ENCODE measurements at places on chromosomes 12 and 14. TPM values are rescaled to one million over a fixed set of nuclear protein-coding genes. Genes with fewer than 3 reads are reported as not detected.
A peak's percentile ranks its signal among the peaks of the same experiment; 100 is the strongest.

The MYO1A gene
- total RNA-seq: 0.08 TPM

The LYZ gene
- 35.4 TPM for total RNA-seq

The TAS2R10 gene
- not detected for total RNA-seq

The AQP6 gene
- not detected for total RNA-seq

The GNB3 gene
- 1.5 TPM for total RNA-seq

The NINJ2 gene
- 5.4 TPM for total RNA-seq

The ITPK1 gene
- 76.0 TPM for total RNA-seq

DNA sequence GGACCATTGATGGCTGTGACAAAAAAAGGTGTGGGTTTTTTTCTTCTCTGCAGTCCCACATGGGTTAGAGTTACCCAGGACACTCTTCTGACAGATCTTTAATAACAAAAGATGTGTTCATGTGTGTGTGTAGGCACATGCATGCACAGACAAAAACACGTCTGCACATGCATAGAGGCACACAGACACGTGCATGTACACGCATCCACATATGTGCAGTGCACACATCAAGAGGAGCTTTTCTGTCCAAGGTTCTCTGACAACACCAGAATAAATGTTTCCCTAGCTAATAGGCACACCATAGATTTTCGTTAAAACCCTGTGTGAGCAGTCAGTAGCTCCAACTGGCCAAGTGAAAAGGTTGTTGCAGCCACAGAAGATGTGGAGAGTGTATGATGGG, 2.8 kb upstream of the MYL2 start:
- H3K36me3 ChIP-seq: no peaks in the 10 kb centered on the region
- no peak for DNase-seq
- H3K4me1 ChIP-seq: no peaks in the 10 kb centered on the region
- H3K27me3 ChIP-seq: no peaks in the 10 kb centered on the region

DNA sequence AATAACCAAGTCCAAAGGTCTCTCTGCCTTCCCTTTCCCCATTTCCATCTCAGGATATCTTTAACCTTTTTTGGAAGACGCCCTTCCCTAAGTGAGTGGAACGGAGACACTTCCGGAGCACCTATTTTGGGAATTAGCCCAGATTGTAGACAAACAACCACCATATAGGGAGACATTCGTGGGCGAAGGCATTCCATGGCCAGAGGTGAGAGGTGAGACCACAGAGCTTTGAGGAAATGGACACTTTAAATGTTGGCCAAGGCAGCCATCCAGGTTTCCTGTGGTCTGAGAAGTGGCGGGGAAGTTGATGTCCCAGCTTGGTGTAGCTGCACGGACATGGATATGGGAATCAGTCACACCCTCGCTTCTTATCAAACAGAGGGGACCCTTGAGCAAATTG, 69.4 kb upstream of the BDKRB2 start:
- DNase-seq: no peak
- no peak overlapping the region for H3K27ac ChIP-seq
- no peaks in the 10 kb centered on the region for H3K4me1 ChIP-seq
- H3K4me3 ChIP-seq: no peak overlapping the region

DNA sequence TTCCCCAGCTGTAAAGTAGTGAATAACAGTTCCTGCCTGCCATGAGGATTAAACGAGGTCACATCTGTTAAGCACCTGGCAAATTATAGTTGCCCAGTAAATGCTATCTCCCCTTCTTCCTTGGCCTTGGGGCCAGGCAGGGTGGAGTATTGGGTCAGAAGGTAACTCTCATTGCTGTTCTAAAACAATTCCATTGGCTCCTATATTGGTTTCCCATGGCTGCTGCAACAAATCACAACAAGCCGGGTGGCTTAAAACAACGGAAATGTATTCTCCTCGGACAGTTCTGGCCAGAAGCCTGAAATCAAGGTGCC, 31.9 kb downstream of the MMAB start:
- H3K27ac ChIP-seq: no peak overlapping the region
- DNase-seq: no peak
- H3K4me3 ChIP-seq: no peak overlapping the region
- no peaks in the 10 kb centered on the region for H3K27me3 ChIP-seq
- peaks cover 24% of the 10 kb centered on the region for H3K4me1 ChIP-seq
- no peaks in the 10 kb centered on the region for H3K36me3 ChIP-seq

GRCh38 chr12:94152292-94153078, 4.1 kb downstream of the PLXNC1 start:
- no peaks in the 10 kb centered on the region for H3K27me3 ChIP-seq
- no peak overlapping the region for H3K27ac ChIP-seq
- no peak for DNase-seq
- H3K36me3 ChIP-seq: no peaks in the 10 kb centered on the region
- no peaks in the 10 kb centered on the region for H3K4me1 ChIP-seq

GRCh38 chr14:30808576-30808975, 65.8 kb upstream of the COCH start:
- no peaks in the 10 kb centered on the region for H3K36me3 ChIP-seq
- no peak for DNase-seq
- no peaks in the 10 kb centered on the region for H3K27me3 ChIP-seq
- H3K4me1 ChIP-seq: no peaks in the 10 kb centered on the region
- H3K4me3 ChIP-seq: no peak overlapping the region
- no peak overlapping the region for H3K27ac ChIP-seq

- DNase-seq: no peak
- H3K27ac ChIP-seq: no peak overlapping the region
- H3K4me1 ChIP-seq: peaks cover 14% of the 10 kb centered on the region
- no peak overlapping the region for H3K4me3 ChIP-seq
- no peaks in the 10 kb centered on the region for H3K36me3 ChIP-seq
These were observed 47.0 kb upstream of the KCNA5 start for GRCh38 chr12:4996714-4997113.

GRCh38 chr12:32397696-32398095, 1.7 kb upstream of the FGD4 start:
- no peaks in the 10 kb centered on the region for H3K27me3 ChIP-seq
- peaks cover 20% of the 10 kb centered on the region for H3K4me1 ChIP-seq
- H3K36me3 ChIP-seq: no peaks in the 10 kb centered on the region
- no peak for DNase-seq
- H3K27ac ChIP-seq: no peak overlapping the region

DNA sequence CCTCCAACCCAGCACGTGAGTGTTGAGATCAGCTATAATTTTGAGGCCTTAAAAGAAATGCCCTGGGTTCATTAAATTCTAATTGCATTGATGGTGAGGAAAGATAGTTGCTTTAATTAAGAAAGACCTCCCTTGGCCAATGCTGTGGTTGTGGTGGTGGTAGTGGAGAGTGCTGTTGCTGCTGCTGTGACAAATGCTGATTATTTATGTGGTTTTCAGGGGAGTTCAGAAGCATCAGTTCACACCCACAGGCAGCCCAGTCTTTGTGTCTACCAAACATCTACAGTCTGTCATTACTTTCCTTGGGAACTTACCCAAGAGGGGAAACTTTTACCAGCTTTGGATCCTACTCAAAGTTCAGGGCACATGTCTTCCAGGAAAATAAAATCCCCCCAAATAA, 178.4 kb upstream of the PARP11 start:
- no peak for DNase-seq
- H3K4me1 ChIP-seq: no peaks in the 10 kb centered on the region
- H3K27me3 ChIP-seq: no peaks in the 10 kb centered on the region

GRCh38 chr14:65075628-65076325, 26.5 kb downstream of the MAX start:
- no peak overlapping the region for H3K27ac ChIP-seq
- H3K4me3 ChIP-seq: no peak overlapping the region
- H3K27me3 ChIP-seq: no peaks in the 10 kb centered on the region
- peaks cover 66% of the 10 kb centered on the region for H3K4me1 ChIP-seq
- no peak for DNase-seq
- H3K36me3 ChIP-seq: peaks cover 26% of the 10 kb centered on the region

- no peak overlapping the region for H3K4me3 ChIP-seq
- H3K36me3 ChIP-seq: peaks cover 10% of the 10 kb centered on the region
- no peak for DNase-seq
- peaks cover 59% of the 10 kb centered on the region for H3K4me1 ChIP-seq
- H3K27ac ChIP-seq: no peak overlapping the region
- H3K27me3 ChIP-seq: no peaks in the 10 kb centered on the region
These were observed 6.6 kb downstream of the TMEM263 start for GRCh38 chr12:106962286-106962685.

DNA sequence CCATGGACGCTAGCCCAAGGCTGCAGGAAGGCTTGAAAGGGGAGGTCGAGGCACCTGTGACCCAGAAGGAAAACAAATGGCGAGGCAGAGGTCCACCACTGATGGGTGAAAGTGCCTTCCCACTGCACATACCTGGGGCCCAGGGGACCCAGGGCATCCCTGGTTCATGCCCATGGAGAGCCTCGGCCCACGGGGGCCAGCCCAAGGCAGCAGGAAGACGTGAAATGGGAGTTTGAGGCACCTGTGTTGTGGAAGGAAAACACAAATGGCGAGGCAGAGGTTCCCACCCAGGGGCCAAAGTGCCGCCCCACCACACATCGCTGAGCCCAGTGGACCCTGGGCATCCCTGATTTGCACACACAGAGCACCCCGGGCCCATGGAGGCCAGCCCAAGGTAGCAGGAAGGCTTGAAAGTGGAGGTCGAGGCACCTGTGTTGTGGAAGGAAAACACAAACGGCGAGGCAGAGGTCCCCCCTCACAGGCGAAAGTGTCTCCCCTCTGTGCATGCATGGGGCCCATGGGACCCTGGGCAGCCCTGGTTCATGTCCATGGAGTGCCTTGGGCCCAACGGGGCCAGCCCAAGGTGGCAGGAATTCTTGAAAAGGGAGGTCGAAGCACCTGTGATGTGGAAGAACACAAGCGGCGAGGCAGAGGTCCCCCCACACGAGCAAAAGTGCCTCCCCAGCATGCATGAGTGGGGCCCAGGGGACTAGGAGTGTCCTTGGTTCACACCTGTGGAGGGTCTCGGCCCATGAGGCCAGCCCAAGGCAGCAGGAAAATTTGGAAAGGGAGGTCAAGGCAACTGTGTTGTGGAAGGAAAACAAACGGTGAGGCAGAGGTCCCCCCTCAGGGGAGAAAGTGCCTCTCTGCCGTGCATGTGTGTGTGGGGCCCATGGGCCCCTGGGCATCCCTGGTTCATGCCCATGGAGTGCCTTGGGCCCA, 383.3 kb downstream of the ALG10 start:
- H3K4me3 ChIP-seq: no peak overlapping the region
- no peaks in the 10 kb centered on the region for H3K4me1 ChIP-seq
- peak; percentile 28 for DNase-seq
- no peaks in the 10 kb centered on the region for H3K27me3 ChIP-seq
- H3K27ac ChIP-seq: no peak overlapping the region

GRCh38 chr14:23352506-23353432, at the start of gene SLC22A17:
Gene SLC22A17, minus strand, starts transcription at chr14:23352887.
- peaks cover 20% of the 10 kb centered on the region for H3K4me1 ChIP-seq
- H3K4me3 ChIP-seq: peak within 1 kb of the TSS; percentile 61
- peaks cover 4% of the 10 kb centered on the region for H3K36me3 ChIP-seq
- H3K27ac ChIP-seq: peak within 1 kb of the TSS; percentile 71

GRCh38 chr14:73661872-73662271, 17.1 kb downstream of the DNAL1 start:
- H3K4me1 ChIP-seq: no peaks in the 10 kb centered on the region
- DNase-seq: no peak
- no peak overlapping the region for H3K27ac ChIP-seq
- no peak overlapping the region for H3K4me3 ChIP-seq

DNA sequence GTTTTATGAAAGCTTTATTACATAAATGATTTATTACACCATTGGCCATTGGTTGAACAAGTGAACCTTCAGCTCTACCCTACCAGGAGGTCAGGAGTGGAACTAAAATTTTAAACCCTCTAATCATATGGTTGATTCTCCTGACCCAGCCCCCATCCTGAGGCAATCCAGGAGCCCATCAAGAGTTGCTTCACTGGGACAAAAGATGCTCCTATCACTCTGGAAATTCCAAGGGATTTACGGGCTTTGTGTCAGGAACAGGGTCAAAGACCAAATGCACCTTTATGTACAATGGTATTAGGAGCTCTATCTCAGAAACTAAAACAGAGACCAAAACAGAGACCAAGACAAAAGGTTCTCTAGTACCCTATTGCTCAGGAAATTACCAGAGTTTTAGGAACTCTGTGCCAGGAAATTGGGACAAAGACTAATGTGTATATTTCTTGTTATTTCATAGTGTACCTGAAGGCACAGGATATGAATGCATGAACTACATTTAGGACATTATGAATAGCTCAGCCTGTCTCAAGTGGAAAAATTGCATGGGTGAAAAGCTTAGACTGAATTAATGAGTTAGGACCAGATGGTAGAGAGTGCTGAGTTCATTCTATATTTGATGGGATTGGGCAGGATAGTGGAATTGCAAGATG, 171.7 kb upstream of the FLRT2 start:
- no peak overlapping the region for H3K27ac ChIP-seq
- H3K4me3 ChIP-seq: no peak overlapping the region
- no peaks in the 10 kb centered on the region for H3K36me3 ChIP-seq

GRCh38 chr14:96881713-96882112, 84.5 kb downstream of the VRK1 start:
- no peaks in the 10 kb centered on the region for H3K27me3 ChIP-seq
- H3K36me3 ChIP-seq: no peaks in the 10 kb centered on the region
- H3K4me3 ChIP-seq: no peak overlapping the region
- no peaks in the 10 kb centered on the region for H3K4me1 ChIP-seq
- DNase-seq: no peak

DNA sequence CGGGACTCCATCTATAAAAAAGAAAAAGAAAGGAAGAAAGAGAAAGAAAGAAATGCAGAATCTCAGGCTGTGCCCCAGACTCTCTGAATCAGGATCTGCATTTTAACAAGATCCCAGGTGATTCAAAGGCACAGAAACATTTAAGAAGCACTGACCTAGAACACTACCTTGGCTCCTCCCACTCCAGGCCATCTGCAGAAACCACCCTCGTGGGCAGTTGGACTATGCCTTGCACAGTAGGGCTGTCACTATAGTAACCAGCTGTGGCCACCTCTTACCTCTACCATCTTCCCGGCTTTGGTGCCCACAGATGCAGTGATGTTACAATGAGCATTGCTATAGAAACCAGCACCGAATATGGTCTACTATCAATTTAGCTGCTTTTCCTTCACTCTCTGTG, 110.9 kb upstream of the PWP1 start:
- no peak overlapping the region for H3K4me3 ChIP-seq
- no peak for DNase-seq
- no peaks in the 10 kb centered on the region for H3K4me1 ChIP-seq

- H3K36me3 ChIP-seq: no peaks in the 10 kb centered on the region
- no peak for DNase-seq
- no peak overlapping the region for H3K27ac ChIP-seq
- H3K27me3 ChIP-seq: no peaks in the 10 kb centered on the region
These were observed 163.3 kb downstream of the TMTC3 start for GRCh38 chr12:88305254-88305890.

- peak overlapping the region; percentile 40 for H3K27ac ChIP-seq
- no peaks in the 10 kb centered on the region for H3K36me3 ChIP-seq
- DNase-seq: no peak
- H3K27me3 ChIP-seq: no peaks in the 10 kb centered on the region
These were observed 86.4 kb downstream of the EML1 start for GRCh38 chr14:99879401-99880295.

DNA sequence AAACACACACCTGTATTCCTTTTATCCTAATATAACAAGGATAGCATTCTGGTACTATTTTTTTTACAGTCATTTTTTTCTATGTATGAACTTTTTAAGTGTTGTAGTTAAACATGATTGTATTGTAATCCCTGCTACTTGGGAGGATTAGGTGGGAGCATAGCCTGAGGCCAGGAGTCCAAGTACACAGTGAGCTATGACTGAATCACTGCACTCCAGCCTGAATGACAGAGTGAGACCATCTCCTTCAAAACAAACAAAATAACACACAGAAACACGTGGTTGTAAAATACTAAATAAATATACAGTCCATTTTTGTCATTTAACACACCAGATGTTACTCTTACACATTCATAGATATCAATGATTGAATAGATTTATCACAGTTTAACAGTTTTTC, 56.9 kb downstream of the MAP4K5 start:
- no peaks in the 10 kb centered on the region for H3K27me3 ChIP-seq
- H3K4me3 ChIP-seq: no peak overlapping the region
- peaks cover 44% of the 10 kb centered on the region for H3K36me3 ChIP-seq
- H3K27ac ChIP-seq: no peak overlapping the region
- DNase-seq: no peak

Data from right atrium auricular region (tissue), 2 donors.